GM23248 (cell line): ENCODE measurements at places on chromosomes 4 and X. TPM values are rescaled to one million over a fixed set of nuclear protein-coding genes. Genes with fewer than 3 reads are reported as not detected.

DNA sequence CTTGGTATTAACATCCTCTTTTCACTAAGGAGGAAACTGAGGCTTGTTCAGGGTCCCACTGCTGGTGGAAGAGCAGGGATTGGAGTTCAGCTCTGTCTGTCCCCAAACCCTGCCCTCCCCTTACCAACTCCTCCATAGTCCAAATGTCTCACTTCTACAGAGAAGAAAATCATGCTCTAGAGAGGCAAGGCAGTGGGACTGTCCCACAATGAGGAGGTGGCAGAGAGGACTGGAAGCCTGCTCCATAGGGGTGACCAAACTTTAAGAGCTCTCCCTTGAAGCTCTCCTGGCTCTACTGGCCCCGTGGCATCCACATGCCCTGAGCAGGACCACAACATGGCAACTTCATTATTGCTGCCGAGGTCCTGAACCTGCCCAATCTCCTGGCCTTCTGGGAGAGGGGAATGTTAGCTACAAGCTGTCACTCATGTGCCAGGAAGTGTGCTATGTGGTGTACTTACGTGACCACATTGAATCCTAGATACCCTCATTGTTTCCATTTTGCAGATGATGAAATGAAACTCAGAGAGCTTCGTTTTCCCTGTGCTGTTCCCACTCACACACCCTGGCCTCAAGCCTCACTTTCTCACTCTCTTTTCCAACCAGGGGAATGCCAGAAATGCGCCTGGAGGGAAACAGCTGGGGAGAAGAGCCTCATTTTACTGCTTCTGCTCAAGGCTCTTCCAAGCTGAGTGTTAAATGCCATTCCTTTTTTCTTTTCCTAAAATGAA lies 71.5 kb downstream of the ANAPC4 start:
- H3K4me1 ChIP-seq: peaks cover 13% of the 10 kb centered on the region
- peak; percentile 71 for DNase-seq
- peak overlapping the region; percentile 53 for H3K27ac ChIP-seq
- no peaks in the 10 kb centered on the region for H3K27me3 ChIP-seq
- no peaks in the 10 kb centered on the region for H3K36me3 ChIP-seq

Gene XG
- total RNA-seq: 16.3 and 21.4 TPM in 2 replicates

Gene PF4V1
- total RNA-seq: 13.8 TPM in 1 of 2 replicates, not detected in the other

Gene ASB12
- 0.22 TPM in 1 of 2 replicates, not detected in the other for total RNA-seq
